ENCODE measurements at places on chromosomes 11 and 22.
A peak's percentile ranks its signal among the peaks of the same experiment; 100 is the strongest.

- no peak for DNase-seq
Measured at GRCh38 chr11:29260939-29261705, 755.7 kb downstream of the KCNA4 start.

GRCh38 chr11:125375146-125375545 lies 120.9 kb downstream of the FEZ1 start:
- DNase-seq: no peak

DNA sequence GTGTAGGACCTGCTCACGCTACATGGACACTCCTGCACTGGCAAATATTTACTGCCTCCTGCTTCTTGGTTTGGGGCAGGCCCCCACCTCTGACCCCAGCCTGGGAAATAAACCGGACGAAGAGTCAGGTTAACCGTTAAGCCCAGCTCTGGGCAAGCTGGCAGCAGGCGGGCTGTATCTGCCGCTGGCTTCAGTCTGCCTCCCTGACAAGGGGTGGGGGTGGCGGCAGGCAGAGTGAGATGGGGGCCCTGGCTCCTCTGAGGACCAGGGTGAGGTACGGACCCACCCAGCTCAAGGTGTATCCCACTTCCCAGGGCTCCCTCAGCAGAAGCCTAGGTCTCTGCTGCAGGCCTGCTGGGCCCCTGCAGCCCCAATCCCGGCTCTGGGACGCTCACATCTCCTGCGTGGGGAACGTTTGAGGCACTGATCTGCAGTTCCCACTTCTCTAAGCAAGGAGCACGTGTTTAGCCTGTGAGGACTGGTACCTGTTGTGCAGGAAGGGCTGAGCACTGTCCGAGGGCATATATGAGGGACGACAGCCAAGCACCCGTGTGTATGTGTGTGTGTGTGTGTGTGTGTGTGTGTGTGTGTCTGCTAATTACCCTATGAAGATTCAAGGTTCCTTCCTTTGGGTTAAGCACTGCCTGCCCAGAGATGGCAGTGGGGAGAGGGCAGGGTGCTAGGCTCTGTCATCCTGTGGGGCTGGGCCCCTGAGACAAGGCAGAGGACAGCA lies 1.1 kb upstream of the LRRC75B start:
- DNase-seq: no peak

- peak; percentile 56 for DNase-seq
Measured at GRCh38 chr22:31286360-31287255, 5.7 kb downstream of the PIK3IP1 start.

DNA sequence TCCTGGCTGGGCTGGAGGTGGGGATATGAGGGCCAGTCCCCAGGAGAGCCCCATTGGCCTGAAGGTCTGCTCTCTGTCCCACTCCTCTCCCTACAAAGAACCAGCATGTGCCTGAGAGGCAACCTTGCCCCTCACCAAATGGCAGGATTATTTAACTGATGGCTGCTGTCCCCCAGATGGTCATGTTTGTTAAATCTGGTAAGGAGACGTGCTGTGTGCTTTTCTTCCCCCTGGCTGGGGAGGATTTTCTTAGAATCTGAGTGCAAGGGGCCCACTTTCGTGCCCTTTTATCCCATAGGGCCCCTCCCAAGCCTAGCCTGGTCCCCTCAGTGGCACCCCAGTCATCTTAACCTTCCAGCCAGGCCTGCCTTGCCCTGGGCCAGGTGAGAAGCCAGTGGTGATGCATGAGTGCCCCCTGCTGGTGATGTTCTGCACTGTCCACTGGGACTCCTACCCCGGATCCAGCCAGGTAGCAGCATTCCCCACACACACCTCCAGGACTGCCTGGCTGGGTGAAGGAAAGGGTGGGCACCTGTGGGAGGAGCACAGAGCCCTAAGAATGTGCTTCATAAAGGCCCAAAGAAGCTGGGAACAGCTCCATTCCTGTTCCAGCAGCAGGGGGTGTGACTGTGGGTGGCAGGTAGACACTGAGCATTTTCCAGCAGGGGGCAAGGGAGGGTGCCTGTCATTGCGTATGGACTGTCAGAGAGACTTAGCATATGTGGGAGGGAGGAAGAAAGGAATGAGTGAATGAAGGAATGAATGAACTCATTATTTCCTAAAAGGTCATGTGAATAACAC lies 28.9 kb downstream of the MFNG start:
- peak; percentile 65 for DNase-seq
